Right forelimb (tissue), 1 donor: ENCODE measurements at places on chromosomes 7 and 10.

DNA sequence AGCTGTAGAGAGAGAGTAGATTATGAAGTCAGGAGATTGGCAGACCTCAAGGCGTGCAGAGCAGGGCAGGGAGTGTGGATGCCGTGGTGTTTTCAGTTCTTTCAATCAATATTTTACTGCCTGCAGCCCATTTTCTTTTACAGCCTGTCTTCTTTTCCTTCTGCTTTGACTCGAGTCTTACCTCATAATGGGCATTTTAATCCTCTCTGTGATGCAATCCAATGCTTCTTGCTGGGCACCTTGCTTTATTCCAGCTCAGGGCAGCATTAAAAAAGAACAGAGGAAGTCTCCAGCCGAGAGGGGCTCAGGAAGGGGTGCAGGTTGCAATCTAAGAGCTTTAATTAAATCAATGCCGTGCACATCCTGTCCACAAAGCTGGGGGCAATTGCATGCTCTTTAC lies 839.0 kb downstream of the LRMDA start:
- DNase-seq = no peak

GRCh38 chr10:112461029-112461887 lies 14.2 kb downstream of the VTI1A start:
- DNase-seq = no peak

DNA sequence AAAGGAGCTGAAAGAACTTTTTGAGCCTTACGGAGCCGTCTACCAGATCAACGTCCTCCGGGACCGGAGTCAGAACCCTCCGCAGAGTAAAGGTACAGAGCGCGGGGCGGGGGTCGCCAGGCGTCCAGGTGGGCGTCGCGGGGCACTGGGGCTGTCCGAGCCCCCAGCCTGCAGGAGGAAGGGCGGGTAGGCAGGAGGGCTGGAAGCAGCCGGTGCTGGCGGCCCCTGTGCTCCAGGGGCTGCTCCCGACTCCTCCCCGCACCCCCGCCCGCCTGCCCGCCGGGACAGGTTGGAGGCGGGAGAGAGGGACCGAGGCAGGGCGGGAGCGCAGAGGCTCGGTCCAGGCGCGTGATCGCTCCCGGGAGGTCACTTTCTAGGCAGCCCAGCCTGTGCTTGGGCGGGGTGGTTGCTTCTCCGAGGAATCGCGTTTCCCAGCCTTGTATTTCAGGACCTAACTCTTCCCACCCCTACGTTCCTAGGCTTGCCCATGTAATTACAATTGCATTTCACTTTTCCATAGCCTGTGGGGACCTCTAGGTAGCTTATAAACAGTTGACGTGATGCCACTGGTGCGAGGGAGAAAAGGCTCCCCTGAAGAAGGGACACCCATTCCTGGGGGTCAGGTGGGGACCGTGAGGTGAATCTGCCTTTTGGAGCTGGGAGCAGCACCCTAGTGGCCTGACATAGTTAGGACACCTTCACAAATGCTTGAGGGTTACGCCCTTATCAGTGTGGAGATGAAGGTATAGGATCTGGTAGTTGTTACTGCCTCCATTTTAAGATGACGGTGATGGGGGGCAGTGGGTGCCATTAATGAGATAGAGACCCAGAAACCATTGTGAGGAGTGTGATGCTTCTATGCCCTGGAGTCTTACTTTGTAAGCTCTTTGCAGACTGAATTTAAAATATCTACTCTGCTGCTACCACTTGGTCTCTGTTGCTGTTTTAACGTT lies 148.2 kb downstream of the CELF2 start:
- peak; percentile 66 for DNase-seq

DNA sequence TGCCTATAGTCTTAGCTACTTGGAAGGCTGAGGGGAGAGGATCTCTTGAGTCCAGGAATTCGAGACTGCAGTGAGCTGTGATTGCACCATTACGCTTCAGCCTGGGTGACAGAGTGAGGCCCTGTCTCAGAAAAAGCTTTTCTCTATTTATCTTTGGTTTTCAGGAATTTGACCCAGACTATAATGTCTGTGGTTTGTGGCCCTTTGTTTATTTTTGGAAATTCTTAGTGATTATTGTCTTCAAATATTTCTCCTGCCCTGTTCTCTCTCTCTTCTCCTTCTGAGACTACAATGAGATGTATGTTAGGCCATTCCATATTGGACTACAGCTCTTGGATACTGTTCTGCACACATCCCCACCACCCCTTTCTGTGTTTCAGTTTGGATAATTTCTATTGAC lies 4.7 kb downstream of the MUC12 start:
- no peak for DNase-seq

GRCh38 chr7:107917763-107918651 lies 27.0 kb downstream of the DLD start:
- no peak for DNase-seq

GRCh38 chr10:89575031-89575430 lies 39.6 kb upstream of the SLC16A12 start:
- no peak for DNase-seq

GRCh38 chr10:93131986-93132385 lies 58.3 kb downstream of the CYP26A1 start:
- no peak for DNase-seq

- no peak for DNase-seq
Measured at GRCh38 chr10:77613476-77614130, 24.0 kb downstream of the KCNMA1 start.

DNA sequence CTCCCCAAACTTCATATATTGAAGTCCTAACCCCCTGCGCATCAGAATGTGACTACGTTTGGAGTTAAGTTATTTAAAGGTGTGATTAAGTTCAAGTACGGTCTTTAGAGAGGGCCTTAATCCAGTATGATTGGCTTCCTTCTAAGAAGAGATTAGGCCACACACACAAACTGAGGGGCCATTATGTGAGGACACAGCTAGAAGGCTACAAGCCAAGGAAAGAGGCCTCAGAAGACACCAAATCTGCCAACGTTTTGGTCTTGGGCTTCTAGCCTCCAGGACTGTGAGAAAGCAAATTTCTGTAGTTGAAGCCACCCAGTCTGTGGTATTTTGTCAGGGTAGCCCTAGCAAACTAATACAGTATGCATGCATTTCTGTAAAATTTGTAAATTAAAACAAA lies 41.7 kb downstream of the REEP3 start:
- no peak for DNase-seq
